ENCODE measurements at places on chromosomes 6 and 20.
A peak's percentile ranks its signal among the peaks of the same experiment; 100 is the strongest.

GRCh38 chr20:35561268-35561667 lies 19.4 kb downstream of the ERGIC3 start:
- DNase-seq = no peak

GRCh38 chr6:138685257-138685656 lies 88.3 kb upstream of the CCDC28A start:
- DNase-seq = no peak

GRCh38 chr6:74946961-74947360 lies 258.9 kb downstream of the COL12A1 start:
- DNase-seq = no peak

- DNase-seq = no peak
Observed at GRCh38 chr6:155378724-155379123, 64.4 kb upstream of the TFB1M start.

GRCh38 chr20:3121271-3121911 lies 36.9 kb upstream of the AVP start:
- DNase-seq = peak; percentile 56

GRCh38 chr6:2563635-2564034 lies 187.1 kb downstream of the MYLK4 start:
- DNase-seq = no peak

GRCh38 chr6:744666-745353 lies 51.9 kb upstream of the EXOC2 start:
- peak; percentile 10 for DNase-seq

- DNase-seq = no peak
Observed at GRCh38 chr6:89818977-89819335, 638 bp downstream of the MDN1 start.

DNA sequence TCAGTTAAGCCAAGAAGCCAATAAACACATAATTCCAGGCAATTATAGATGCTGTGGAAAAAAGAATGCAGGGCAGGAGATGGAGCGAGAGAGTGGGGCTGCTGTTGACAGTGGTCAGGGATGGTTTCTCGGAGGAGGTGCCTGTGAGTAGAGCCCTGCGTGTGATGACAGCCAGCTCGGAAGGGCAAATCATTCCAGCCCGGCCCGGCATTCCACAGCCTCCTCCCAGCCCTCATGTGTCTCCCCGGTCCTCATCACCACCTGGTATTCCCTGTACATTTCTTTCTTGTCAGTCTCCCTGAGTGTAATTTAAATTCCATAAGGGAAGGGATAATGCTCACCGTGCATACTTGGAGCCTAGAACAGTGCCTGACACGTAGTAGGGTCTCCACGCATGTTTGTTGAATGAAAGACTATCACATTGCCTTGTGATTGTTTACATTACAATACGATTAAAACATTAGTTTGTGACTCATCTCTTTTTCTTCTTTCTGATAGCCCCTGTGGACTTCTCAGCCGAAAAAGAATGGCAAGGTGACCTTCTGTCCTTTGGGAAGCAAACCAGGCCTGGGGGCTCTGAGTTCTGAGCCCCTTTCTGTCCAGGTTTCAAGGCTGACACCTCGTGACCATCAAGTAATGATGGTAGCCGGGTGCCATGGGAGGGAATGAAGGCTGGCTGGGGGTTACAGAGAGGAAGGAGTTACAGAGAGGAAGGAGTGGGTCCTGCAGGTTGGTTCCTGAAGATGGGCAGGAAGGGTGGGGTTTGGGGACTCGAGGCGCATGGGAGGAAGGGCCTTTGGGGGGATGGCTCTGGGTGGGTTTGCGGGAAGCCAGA lies 379.5 kb upstream of the SULF2 start:
- DNase-seq = no peak

DNA sequence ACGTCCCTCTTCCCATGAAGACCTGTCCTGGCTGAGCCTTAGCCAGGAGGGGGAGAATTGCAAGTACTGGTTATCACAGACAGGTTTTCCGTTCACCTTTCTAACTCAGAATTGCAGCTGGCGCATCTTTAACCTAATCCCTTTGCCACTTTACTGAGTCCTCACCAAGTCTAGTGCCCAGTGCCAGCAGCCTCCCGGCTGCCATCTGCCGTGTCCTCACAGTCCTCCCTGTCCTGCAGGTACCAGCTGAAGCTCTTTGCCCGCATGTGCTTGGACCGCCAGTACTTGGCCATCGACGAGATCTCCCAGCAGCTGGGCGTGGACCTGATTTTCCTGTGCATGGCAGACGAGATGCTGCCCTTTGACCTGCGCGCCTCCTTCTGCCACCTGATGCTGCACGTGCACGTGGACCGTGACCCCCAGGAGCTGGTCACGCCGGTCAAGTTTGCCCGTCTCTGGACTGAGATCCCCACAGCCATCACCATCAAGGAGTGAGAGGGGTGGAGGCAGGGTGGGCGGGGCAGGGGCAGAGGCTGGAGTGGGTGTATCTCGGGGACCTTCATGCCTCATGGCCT lies 41.3 kb downstream of the UQCC2 start:
- no peak for DNase-seq

GRCh38 chr20:57316795-57317201 lies 12.8 kb upstream of the SPO11 start:
- no peak for DNase-seq

DNA sequence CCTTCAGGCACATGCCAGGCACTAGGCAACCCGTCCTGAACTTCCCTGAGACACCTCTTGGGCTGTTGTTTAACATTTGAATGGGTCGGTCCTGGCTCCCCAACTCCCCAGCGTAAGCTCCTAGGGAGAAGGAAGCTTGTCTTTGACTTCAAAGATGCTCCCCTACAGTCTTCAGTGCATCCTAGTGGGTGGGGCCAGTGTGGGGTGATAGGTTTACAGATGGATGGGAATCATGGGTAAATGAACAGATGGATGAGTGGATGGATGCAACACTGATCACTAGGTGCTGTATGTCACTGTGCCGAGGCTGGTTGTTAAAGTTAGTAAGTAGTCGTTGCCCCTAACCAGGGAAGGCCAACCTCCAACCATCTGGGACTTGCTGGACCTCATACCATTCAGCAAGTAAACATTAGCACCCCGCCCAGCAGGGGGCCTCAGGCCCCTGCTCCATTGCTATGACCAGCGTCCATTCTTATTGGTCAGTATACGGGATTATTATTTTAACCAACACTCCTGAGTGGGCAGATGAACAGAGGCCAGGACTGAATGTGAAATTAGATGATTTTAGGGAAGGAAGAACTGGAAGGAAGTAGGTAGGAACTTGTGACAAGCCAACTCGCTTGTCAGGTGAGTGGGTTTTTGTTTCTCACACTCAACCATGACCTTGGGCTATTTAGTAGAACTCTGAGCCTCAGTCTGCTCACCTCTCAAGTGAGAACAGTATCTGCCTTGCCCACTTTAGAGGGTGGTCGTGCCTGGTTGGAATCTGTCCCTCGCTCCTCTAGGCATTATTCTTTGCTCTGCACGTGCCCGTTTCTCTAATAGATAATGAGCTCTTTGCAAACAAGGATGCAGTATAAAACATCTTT lies 82.9 kb upstream of the FOXP4 start:
- DNase-seq = no peak

- no peak for DNase-seq
Observed at GRCh38 chr6:152922706-152923105, 60.1 kb downstream of the FBXO5 start.

- DNase-seq = no peak
Observed at GRCh38 chr6:74749211-74750147, 456.4 kb downstream of the COL12A1 start.

DNA sequence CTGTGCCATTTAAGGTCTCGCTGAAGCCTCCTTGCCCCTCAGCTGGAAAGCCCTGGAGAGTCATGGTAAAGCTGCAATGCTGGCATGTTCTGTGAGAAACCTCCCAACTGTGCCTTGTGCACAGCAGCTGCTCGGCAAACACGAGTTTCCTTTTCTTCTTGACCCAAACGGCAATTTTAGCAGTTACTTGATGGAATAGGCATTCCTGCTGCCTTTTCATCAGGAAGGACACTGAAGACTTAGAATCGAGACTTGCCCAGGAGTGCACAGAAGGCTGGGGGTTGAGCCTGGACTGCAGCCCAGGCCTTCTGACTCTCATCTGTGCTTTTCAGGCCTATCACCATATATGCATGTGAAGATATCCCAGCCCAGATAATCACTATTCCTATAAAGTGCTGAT lies 28.7 kb upstream of the CLDN20 start:
- no peak for DNase-seq

DNA sequence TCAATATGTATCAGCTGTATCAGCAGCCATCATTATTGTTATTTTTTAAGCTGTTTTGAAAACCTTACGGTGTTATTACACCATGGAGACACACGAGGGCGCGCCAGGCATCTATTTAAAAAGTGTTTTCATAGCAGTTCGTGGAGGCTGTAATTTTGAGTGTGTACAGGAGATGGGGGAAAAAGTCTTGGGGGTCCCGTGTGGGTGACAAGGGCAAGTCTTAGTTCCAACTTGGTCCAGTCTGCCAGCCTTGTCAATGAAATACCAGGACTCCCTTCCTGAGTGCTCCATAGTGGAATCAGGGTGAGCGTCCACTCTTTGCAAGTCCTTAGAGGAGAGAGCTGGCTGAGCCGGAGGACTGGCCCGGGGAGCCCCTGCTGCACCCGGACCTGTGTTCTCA lies 43.3 kb downstream of the SLC2A10 start:
- peak; percentile 65 for DNase-seq

- DNase-seq = no peak
Observed at GRCh38 chr6:129508477-129509145, 201.4 kb downstream of the ARHGAP18 start.

DNA sequence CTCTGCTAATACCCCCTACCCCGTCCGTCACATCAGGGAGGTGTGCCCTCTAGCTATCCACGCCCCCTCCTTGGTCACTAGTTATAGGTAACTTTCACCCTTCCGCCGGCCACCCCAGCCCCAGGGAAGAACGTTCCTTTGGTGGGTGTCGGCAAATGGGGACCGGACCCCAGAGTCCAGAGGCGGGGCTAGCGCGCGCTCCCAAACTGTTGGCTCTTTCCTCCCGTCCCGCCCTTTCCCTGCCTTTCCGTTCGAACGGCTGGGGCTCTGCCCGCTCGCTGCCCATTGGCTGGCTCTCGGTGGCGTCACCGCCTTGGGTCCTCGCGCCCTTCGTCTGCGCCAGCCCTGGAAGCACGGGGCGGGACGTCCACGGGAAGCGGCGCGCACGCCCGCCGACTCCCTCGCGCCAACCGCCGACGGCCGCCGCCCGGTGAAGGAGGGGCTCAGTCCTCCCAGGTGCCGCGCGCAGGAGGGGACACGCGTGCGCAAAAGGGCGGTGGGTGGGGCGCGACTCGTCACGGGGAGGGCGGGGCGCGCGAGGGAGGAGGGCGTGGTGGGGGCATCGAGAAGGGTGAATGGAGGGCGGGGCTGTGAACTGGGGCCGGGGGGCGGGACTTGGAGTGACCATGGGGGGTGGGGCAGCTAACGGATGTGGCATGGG lies 634 bp upstream of the PHF1 start:
- DNase-seq = peak; percentile 98

DNA sequence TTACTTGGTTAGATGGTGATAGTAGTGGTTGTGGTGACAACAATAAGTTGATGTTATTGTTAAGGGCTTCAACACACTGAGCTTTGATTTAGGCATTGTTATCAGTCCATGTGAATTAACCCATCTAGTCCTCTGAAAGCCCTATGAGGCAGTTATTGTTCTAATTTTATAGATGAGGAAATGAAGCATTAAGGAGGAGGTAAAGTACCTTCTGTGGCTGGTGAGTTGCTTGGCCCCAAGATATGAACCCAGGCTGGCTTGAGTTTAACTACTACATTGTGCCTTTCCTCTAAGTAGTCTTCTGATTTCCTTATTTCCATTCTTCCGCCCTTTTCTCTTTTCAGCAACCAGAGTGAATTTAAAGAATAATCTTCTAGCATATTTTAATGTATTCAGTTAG lies 81.7 kb downstream of the QKI start:
- DNase-seq = no peak

DNA sequence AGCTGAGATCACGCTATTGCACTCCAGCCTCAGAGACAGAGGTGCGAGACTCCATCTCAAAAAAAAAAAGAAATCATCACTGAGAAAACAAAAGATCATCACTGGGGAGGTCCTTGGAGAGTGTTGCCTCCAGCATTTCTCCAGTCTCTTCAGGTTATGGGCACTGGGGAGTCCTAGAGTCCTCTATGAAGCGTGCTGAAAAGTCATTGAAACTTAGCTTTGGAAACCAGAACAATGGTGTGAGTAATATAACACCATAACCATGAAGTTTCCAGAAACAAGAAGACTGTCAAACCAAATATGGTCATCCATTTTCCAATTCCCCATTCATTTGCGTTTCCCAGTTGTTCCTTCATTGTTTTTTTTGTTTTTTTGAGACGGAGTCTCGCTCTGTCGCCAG lies 13.7 kb downstream of the ARMC12 start:
- DNase-seq = no peak

- no peak for DNase-seq
Observed at GRCh38 chr6:39962831-39963230, 28.6 kb upstream of the MOCS1 start.

DNA sequence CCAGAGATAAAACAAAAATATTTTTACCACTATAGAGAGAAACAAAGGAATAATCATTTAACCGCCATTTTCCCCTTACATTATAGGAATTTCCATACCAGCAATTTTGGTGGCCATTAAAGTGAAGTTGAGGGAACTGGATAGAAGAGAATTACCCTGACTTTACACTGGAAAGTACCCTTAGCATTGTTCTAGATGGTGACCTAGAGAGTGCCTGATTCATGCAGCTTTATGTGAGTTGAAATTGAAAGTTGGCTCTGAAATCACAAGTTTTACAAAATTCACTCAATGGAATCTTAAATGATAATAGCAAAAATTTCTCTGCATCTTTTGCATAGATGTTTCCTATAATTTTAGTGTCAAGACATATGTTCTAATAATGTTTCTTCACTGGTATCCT lies 55.7 kb upstream of the PREP start:
- DNase-seq = no peak

DNA sequence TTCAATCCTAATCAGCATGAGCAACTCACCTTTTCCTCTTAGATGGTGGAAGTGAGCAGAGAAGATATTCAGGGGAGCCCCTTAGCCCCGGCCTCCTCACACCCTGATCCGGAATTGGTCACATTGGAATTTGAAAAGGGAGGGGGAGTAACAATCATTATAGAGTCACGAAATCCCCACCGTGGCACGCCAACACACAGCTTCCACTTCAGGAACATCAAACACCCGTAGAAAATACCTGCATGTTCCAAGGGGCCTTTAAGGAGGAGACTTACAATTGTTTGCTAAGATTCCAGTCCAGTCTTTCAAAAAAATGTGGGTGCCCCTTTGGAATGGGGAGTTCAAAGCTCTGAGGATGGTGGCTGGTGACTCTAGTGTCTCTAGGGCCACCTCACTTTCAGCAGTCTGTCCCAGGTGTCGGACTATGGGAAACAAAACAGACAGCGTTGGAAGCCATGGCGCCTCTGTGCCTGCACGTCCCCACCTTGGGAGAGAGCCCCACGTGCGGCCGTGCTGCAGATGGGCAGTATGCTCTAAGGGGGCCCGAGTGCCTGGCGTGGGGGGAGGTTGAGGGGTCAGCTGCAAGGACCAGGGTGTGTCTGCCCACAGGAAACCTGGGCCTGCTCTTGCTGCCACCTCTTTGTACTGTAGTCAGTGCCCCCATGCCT lies 2.4 kb downstream of the CD93 start:
- no peak for DNase-seq
